ENCODE measurements at places on chromosomes 4 and X.
A peak's percentile ranks its signal among the peaks of the same experiment; 100 is the strongest.

- DNase-seq, result no peak
These were observed 79.6 kb upstream of the SPANXN2 start for GRCh38 chrX:143800150-143800549.

DNA sequence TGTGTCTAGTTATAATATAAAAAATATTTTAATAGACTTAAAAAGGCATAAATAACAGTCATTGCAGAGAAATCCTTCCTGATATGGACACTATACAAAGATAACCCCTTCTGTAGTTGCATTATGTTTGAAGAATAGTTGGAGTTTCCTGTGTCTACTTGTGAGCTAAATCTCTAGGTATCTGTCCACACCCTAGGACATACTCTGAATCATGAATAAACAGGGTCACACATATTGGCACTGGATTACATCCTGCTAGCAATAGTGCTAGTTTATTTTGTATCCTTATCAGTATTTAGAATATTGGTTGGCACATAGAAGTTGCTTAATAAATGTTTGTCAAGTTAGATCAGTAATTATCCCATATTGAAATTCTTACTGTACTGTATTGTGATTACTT is 173.9 kb downstream of the GRXCR1 start:
- DNase-seq, result no peak

DNA sequence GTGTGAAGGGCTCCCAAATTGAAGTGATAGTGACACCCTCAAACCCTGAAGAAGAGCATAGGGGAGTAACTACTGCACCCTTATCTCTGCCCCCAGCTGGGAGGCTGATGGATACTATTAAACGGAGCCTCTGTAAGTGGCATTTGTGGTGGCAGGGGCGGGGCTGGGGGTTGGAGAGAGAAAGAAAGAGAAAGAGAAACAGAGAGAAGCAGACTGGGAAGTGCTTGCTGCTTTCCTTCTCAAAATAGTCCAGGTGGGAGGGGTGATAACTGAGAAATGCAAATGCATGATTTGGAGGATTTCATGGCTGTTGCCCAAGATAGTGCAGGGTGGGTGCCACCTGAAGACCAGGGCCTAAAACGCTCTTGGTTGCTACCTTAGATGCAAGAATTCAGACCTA is 253.5 kb upstream of the GATB start:
- DNase-seq, result peak; percentile 83

DNA sequence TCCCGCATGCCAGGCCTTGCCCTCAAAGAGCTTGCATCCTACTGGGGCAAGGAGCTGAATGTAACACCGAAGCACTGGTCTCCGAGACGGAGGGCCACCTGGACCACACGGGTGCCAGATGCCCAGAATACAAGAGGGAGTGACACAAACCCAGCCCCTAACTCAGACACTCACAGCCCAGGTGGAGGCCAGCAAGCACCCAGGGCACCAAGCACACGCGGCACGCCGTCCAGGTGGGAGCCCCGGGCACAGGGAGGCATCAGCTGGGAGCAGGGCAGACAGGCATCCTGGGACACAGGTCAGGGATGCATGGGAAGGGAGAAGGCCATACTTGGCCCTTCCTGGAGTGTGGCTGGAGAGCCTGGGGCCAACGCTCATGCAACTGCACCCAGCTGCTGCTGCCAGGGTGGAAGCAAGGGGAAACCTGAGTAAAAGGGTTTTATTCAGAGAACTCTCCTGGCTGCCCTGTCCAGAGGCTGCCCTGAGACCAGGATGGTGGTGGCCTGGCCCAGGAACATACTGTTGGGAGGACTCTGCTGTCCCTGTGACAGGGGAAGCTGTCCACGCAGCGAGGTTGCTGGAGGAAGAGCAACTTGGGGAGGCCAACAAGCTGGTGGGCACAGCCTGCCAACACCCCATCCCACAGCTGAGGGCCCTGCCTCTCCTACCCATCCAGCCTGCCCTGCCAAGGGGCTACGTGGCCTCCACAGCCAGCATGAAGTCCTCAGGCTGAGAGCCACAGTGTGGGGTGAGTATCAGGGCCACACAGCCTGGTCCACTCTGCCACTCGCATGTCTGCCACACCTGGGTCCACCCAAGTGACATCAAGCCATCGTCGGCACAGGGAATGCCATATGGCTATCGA is 22.2 kb upstream of the PPP2R2C start:
- DNase-seq, result no peak

DNA sequence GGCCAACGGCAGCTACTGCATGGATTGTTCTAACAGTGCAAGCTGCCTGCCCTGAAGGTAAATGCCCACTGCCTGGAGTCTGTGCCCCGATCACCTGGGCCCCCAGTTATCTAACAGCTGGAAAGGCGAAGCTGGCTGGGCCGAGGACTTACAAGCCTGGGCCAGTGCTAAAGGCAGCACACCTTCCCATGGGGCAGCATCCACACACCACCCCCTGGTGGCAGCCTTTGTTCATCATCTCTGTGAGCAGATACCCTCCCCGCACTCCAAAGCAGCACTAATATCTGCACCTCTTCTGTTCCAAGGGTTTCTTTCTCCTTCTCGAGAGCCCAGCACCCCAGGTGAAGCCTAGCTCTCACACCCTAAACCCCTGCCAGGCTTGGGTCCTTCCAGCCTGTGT is 7.6 kb downstream of the SLC2A9 start:
- peak; percentile 86 for DNase-seq

Measured in hematopoietic multipotent progenitor cell treated with erythropoietin and hydrocortisone succinate and interleukin-3 and kit ligand, for 6 days (in vitro differentiated cells).